ENCODE measurements at places on chromosomes 1 and 21.

DNA sequence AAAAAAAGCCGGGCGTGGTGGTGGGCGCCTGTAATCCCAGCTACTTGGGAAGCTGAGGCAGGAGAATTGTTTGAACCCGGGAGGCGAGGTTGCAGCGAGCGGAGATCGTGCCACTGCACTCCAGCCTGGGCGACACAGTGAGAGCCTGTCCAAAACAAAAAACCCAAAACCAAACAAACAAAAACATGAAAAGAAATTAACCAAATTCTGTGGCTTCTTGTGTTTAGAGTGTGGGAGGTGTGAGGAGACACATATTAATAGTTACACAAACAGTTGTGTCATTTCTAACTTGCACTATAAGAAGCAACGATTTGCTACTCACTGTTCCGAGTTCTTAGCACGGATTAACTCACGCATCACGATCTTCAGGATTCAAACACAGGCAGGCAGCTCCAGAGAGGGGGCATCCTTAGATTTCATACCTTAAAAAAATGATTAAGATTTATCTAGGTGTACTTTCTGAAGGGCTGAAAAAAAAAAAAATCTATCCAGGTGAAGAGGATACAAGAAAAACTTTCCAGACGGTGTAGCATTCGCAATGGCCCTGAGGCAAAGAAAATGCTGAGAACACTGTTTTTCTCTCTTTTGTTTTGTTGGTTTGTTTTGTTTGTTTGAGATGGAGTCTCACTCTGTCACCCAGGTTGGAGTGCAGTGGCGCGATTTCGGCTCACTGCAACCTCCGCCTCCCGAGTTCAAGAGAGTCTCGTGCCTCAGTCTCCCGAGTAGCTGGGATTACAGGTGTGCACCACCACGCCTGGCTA lies 713 bp upstream of the HMGCL start:
- no peak for DNase-seq

DNA sequence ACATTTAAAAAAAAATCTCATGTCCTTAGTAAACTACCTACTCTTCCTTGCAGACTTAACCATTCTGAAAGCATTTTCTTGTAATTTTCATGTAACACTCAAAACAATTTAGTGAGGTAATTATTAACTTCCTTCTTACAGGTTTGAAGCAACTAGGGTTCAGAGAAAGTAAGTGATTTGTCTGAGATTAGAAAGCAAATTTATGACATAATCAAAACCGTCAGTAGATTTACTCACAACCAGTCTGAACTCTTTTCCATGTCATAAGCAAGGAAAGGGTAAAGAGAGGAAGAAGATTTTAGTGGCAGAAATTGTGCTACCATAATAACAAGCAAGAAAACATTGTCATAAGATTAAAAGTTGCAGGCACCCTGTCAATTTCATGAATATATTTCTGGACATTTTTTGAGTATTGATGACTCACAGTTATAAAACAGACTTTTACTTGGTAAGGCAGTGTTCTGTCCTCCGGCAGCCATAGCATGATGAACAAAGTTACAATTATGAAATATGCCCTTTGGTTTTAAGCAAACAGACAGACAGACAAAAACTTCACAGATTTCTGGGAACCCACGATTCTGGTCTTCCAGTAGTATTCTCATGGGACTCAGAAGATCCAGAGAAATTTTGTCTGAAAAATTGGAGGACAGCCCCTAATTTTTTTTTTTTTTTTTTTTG lies 707.2 kb downstream of the RWDD3 start:
- DNase-seq = no peak

- DNase-seq = no peak
Measured at GRCh38 chr1:178723546-178723945, 1.5 kb upstream of the RALGPS2 start.

GRCh38 chr1:93600663-93601062 lies 81.0 kb downstream of the BCAR3 start:
- DNase-seq = no peak

DNA sequence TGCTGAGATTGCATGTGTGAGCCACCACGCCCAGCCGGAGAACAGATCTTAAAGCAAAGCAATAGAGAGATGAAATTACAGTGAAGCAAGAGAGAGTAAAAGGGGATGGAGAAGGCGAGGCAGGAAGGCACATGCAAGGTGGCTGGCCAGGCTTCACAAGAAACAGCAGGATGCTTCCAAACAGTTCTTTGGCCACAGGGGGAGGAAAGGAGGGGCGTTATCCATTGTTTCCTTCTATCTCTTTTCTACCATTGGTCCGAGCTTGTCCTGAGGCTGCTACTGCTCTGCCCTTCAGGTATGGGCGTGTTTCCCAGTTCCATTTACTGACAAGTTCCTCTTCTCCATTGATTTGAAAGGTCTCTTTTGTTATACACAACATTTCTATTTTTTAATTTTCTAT lies 33.7 kb upstream of the PARP1 start:
- DNase-seq = no peak

DNA sequence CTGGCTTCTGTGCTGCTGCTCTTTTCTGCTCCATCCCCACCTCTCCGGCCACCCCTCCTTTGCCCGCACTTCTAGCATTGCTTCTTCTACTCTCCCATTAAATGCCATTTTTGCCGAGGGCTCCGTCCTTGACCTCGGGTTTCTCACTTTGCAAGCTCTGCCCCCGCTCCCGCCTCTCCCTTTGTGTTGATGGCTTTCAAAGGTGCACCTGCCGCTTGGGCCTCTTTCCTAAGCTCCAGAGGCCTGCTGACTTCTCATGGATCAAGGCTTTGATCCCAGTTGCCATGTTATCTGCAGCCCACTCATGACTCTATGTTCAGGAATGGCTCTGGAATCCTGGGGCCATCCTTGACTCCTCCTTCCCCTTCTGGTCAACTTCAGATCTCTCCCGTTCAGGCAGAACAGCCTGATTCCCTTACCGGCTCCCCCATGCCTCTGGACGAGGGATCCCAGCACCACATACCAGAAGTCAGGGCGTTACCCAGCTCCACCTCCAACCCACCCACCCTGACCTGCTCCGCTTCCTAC lies 54.3 kb downstream of the TLR5 start:
- no peak for DNase-seq

GRCh38 chr1:37673920-37674319 lies 18.4 kb upstream of the CDCA8 start:
- DNase-seq = no peak

- no peak for DNase-seq
Measured at GRCh38 chr1:234018816-234019215, 114.3 kb downstream of the SLC35F3 start.

GRCh38 chr1:245840971-245841370 lies 666.1 kb downstream of the SMYD3 start:
- DNase-seq = no peak

- DNase-seq = no peak
Measured at GRCh38 chr1:66088787-66089186, 296.1 kb downstream of the PDE4B start.

DNA sequence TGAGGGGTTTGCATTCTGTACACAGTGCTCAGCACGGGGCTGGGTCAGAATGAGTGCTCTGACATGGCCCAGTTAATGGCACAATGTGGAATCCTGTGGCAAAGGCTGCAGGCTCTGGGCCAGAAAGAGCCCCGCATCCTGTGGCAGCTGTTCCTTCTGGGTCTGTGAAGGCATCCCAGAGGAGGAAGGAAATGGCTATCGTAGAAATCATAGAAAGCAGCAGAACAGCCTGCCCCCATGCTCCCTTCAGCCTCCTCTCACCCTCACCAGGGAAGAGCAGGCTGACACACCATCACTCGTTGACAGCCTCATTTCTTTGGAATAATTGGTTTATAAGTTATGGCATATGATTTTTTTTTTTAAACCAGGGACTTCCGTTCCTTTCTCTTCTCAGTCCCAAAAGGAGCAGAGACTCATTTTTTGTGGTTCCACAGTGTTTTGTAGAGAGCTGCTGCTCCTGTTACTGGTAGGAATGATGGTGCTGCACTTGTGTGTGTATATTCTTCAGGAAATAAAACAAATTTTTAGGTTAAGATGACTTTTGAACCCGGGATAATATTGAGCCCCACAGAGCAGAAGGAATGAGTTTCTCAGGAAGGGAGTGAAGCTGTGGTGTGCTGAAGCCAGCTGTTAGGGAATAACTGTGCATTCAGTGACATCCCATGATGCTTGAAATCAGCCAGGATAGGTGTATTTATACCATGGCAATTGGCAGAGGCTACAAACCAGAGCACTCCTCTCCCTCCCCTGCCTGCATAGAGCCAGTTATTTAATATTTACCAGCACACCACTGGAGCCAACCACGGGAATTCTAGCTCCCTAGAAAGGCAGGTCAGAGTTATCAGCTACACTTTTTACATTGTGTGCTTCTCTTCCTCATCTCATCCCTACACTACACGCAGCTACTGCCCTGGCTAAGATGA lies 32.0 kb downstream of the PLXNA2 start:
- DNase-seq = no peak

DNA sequence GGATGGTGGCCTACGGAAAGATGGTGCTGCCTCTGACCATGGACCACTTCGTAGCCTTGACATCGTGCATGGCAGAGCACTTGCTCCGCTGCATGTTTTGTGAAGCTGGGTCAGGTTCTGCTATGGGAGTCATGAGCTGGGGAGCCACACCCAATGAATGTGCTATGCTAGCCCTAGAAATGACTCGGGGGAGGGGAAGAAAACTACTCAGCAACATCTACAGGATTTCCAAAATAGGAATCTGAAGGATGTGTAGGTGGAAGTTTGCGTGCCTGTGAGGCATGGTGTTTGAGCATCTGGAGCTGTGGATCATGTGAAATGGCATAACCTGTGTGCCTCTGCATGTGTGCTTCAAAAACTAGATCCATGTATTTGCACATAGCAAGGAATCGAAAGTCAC lies 247.3 kb downstream of the CACNA1E start:
- DNase-seq = no peak

- no peak for DNase-seq
Measured at GRCh38 chr1:145750426-145750825, 31.1 kb downstream of the CD160 start.

GRCh38 chr1:30087465-30087864 lies 635.9 kb downstream of the MATN1 start:
- no peak for DNase-seq

DNA sequence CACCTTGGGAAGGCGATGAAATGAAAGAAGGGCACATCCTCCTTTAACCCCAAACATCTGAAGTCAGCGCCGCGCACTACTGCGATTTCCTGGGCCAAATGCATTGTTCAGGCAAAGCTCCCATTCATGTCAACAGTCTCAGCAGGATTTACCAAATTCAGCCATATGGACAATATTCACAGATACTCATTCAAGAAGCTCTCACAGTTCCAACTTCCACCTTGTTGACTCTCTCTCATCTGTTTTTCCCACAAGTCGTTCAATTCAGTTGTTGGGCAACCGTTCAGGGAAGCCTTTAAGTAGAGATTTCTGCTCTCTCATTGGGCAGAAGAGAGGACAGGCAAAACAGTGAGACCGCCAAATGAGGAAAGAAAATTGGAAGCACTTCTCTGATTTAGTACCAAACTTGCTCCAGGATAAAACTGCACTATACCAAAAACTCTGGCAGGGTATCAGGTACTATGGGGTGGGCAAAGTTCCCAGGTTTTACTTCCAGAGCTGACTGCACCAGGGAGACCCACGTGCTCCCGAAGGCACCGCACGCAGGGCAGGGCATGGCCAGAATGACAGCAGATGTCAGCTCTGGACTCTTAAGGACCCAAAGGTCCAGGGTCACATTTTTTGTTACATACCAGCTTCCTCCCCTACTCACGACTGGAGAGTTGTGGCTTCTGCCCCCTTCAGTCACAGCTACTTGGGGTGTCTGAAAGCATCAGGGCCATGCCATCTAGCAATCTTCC lies 668.8 kb downstream of the KIF26B start:
- no peak for DNase-seq

DNA sequence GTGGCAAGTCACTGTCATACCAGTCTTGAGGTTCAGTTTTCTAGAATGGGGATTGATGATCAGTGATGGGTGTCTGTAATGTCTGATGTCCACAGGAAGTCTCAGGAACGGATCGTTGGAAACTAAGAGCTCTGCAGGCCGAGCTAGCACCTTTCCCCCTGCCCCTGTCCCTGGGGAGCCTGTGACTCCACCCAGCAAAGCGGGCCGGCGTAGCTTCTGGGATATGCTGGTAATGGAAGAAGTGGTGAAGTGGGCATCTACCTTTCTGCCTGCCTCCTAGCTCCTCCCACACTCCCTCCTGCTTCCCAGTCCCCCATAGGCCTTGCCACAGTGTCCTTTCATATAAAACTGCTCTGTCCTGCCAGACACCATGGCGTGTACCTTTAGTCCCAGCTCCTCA lies 13.4 kb downstream of the HYI start:
- DNase-seq = no peak

DNA sequence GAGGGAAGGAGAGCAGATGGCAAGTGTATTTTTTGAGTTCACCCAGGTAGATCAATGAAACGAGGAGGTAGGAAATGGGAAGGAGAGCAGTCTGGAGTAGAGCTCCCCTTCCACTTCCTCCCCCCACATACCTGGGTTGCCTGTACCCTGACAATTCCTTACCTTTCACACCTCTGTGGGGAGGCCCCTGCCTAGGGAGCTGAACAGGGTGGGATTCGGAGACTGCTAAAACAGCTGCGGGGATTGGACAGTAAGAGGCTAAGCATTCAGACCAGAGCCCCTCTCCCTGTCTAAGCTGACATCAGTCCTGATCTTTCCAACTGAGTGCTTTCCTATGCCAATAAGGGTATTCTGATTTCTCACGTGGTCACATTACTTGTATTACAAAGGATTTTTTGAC lies 14.5 kb downstream of the RCSD1 start:
- DNase-seq = no peak

- peak; percentile 64 for DNase-seq
Measured at GRCh38 chr1:184482136-184482535, 95.3 kb downstream of the C1orf21 start.

DNA sequence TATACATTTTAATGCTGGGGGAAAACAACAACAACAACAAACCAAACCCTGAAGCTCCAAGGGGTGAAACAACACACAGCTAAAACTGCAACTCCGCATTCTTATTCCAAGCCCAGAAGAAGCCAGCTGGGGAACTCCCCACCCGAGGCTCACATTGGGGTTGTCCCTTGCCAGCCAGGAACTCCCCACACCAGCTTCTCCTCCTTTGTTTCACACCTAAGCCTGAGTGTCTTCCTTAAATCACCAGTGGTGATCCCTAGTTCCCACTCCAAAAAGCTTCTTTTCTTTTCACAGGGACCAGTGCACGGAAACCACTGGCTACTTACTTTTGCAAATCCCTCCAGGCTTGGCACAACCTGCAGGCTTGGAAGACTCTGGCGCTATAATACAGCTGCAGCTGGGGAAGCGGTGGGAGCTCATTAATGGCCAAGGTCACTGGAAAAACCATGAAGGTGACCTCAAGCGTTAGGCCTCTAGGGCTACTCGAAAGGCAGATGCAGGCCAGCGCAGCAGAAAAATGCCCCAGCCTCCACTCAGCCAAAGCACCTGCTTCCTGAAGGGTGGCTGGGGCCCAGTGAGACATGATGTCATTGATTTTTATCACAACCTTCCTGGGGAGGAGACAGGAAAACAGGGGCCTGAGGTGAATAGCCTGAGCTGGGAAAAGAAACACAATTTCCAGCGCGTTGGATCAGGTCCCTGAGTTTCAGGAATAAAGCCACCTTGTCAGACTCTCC lies 40.1 kb downstream of the TLR5 start:
- DNase-seq = no peak

GRCh38 chr1:119254067-119254720 lies 113.7 kb upstream of the WARS2 start:
- DNase-seq = no peak
